EH (cell line): ENCODE measurements at places on chromosomes 7 and 10.
A peak's percentile ranks its signal among the peaks of the same experiment; 100 is the strongest.

DNA sequence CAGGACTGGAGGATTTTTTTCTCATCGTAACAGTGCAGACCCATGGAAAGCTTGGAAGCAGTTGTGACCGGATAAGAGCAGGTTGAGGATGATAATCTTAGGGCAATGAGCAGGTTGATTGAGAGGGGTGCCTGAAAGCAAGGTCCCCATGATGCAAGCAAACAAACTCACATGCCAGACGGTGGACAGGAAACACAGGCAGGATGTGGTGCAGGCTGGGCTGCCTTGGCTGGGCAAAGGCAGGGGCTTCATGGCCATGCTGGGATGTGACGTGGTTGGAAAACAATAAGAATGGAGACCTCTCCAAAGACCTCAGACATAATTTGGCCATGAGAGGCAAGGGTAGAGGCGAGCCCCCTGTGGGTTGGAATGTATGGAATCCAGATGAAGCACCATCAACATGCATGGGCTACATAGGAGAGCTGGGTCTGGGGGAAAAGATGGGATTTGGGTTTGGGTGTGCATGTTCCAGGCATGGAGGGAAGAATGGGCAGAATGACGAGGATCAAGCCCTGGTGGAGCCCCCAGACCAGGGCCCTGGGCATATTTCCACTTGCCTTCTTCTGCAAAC is 58.3 kb downstream of the IKZF1 start:
- no peak for DNase-seq

- no peak for DNase-seq
Observed at GRCh38 chr10:22332116-22332692, 11.3 kb downstream of the BMI1 start.

DNA sequence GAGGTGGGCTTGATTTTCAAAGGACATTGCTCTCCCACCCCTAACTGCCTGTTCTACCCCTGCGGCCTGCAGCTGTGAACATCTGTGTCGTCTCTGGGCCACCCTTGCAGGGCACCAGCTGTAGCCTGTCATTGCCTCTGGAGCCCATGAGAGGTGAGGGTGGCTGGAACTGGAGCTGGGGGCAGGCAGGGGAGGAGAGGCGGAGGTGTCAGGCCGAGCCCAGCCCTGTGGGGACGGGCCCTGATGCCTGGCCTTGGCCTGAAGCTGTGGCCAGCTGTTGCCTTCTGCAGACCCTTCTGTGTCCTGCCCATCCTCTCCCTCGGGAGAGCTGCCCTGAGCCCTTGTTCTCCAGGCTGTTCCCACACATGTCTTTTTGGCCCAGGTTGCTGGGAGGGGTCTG is 44.5 kb downstream of the PALD1 start:
- no peak for DNase-seq

DNA sequence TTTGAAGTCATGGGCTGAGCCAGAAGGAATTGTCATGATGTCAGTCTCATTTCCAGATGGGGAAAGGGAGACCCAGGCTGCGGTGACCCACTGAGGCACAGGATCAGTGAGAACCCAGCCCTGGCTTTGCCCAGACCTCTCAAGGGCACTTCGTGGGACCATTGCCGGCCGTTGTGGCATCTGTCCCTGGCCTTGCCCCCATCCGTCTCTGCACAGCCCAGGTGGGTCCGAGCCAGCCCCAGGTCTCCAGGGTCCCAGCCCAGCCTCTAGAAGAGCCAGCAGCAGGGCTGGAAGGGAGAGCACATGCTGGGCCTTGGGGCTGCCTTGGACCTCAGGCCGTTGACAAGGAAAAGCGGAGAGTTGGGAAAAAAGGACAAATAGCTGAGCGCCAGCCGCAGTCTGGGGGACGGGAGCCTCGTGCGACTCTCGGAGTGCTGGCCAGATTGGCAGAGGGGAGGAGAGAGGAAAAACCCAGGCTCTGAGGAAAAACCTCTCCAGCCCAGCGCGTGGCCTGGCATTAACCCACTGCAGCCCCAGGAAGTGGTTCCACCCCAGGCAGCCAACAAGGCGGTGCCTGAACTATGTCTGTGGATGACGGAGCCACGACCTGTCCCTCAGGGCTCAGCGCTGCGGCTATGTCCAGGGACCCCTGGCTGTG is 30.2 kb downstream of the GRIFIN start:
- DNase-seq, result no peak

DNA sequence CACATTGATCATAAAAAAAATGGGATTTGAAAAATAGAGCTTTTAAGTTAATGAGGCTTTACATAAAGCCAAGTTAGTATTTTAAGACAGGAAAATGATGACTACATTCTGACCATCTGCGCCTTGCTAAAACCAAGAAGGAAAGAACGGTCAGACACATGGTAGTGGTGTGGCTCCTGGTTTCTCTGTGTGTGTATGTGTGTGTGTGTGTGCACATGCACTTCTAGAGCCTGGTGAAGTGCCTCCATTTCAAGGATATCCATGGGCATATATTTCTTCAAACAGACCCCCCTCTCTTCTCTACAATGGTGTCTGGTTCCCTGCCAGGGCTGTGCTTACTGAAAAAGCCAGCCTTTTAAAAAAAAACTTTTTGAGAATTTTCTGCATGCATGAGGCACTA is 80.9 kb downstream of the FRMPD2 start:
- DNase-seq, result no peak

GRCh38 chr10:125056161-125057132 is 103.9 kb downstream of the CTBP2 start:
- no peak for DNase-seq

GRCh38 chr7:16007911-16008310 is 321.4 kb upstream of the MEOX2 start:
- DNase-seq, result peak; percentile 16

DNA sequence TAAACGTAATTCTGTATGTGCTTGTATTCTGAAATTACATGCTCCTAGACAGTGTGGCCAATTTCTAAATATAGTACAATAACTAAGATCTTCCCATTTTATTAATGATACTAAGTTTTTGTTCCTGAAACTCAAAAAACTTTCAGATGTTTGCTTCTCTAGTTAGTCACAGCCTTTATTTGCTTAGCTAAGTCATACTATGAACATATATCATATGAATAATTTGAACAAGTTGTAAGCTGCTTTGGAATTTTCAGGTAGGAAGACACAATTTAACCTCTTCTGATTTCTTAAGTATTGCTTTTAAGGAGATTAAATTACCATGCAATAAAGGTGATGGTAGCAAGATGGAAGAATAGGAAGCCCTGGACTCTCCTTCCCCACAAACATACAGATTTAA is 148.7 kb downstream of the AMPH start:
- no peak for DNase-seq

GRCh38 chr7:93948106-93948505 is 26.6 kb downstream of the GNG11 start:
- peak; percentile 84 for DNase-seq

- peak; percentile 46 for DNase-seq
Observed at GRCh38 chr7:95865716-95866371, 93.5 kb downstream of the DYNC1I1 start.

DNA sequence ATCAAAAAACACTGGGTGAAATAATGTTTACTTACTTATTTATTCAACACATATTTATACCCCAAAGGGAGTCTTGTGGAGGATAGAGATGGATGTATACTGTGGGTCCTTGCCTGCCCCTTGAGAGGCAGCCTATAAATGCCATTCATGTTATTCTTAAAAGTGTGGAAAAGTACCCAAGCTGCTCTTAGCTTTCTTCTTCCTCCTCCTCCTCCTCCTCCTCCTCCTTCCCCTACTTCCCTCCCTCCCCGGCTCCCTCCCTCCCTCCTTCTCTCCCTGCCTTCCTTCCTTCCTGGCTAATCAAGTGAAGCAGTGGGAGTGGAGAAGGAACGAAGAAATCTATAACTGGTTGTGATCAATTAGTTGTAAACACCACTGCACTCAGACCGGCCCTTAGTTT is 21.2 kb upstream of the IGF2BP3 start:
- peak; percentile 22 for DNase-seq

- DNase-seq, result no peak
Observed at GRCh38 chr10:23643111-23643780, 204.4 kb downstream of the OTUD1 start.

DNA sequence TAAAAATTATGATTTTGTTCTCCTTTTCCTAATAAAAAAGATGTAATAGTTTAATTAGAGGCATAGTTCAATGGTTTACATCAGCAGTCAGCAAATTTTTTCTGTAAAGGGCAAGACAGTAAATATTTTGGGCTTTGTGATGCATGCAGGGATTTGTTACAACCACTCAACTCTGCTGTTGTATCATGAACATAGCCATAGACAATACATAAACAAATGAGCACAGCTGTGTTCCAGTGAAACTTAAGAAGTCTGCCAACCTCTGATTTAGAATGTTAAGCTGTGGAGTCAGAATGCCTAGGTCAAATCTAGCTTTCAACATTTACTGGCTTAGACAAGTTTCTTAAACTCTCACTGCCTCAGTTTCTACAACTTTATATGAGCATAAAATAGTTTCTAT is 31.6 kb downstream of the ASZ1 start:
- DNase-seq, result no peak

GRCh38 chr10:108453166-108453565 is 1288.7 kb upstream of the SORCS1 start:
- no peak for DNase-seq

DNA sequence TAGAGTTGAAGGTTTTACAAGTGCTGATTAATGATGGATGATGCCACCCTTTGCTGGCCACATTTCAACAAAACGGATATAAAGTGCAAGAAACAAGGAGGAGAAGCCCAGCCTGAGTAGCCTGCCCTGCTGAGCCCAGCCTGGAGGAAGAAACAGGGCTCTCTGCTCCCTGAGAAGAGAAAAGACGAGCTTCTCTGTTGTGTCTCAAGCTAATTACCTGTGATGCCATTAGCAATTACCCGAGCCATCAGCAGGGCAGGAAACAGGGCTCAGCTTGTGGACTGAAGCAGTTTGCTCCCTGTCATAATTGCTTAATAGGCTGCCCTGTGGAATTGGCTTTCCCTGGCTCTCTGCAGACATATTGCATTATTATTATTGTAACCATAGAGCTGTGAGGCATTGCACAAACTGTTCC is 709.3 kb upstream of the AUTS2 start:
- DNase-seq, result no peak

DNA sequence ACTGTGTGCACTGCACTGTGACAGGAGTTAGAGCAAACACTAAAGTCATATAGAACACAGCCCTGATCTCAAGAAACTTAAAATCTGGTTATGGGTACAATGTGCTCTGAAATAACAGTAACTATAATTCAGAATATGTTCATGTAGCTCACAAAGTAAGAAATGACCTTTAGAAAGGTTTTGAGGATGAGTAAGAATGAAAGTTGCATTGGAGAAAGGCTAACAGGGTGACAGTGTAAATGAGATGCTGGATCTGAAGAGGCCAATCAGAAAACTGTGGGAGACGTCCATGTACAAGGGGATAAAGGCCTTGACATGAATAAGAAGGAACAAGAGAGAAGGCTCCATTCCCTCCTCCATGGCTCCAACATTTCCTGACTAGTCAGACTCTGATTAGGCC is 124.7 kb downstream of the GRM3 start:
- no peak for DNase-seq

GRCh38 chr7:152663931-152664330 is 12.0 kb downstream of the XRCC2 start:
- DNase-seq, result no peak

GRCh38 chr10:42932735-42933447 is 144.0 kb upstream of the RET start:
- DNase-seq, result no peak

DNA sequence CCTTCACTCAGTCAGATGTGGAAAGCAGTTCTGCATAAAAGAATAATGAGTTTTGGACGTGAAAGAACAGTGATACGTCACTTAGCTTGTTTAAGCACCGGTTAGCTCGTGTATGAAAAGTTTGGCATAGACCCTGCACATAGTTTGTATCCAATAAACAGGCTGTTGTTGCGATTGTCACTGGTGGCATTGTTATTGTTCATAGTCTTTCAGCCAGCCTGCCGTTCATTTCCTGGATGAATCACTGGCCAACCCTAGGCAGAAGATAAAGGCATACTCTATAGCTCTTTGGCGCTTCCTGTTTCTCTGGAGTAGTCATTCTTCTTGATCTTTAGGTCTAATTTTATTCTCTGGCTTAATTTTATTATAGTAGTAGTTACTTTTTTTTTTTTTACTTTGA is 57.8 kb upstream of the ANKRD30A start:
- DNase-seq, result no peak

GRCh38 chr7:116588225-116588624 is 63.4 kb downstream of the CAV1 start:
- peak; percentile 93 for DNase-seq

GRCh38 chr10:11154849-11155498 is 137.3 kb downstream of the CELF2 start:
- DNase-seq, result peak; percentile 22

DNA sequence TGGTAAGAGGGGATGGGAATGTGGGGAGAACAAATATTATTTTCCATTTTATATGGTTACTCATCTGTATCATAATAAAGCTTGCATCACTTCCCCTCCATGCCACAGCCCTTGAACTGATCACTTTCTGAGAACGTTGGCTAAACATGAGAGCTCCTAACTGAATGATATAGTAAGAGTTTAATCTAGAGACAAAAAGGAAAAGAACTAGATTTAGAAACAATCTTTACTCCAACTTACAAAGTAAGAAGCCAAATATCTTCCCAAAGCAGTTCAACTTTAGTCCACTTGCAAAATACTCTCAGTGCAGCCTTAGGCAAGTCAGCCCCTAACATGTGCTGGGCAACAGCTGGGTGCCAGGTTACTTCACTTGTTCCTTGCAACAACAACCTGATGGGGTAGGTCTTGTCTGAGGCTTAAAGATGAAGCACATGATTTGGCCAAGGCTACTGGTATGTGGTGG is 20.3 kb downstream of the SMURF1 start:
- peak; percentile 44 for DNase-seq

GRCh38 chr7:28957064-28957750 is 923 bp downstream of the TRIL start:
- DNase-seq, result peak; percentile 5

- DNase-seq, result no peak
Observed at GRCh38 chr10:3312403-3312940, 139.9 kb upstream of the PITRM1 start.

DNA sequence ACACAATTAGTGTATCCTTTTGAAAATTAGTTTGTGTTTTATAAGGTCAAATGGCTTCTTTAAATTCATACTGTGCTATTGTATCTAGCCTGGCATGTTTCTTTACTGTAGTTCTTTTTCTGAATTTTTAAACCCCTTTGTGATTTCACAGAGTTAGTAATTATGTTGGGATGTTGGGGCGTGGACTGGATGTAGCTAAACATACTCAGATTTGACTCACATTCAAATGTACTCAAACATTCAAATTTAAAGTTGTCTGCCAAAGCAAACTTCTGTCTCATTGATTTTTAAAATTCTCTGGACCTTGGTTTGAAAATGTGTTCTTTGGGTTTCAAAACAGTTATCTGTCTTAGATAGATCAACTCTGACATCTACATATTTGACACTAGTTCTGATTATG is 7.2 kb upstream of the NRP1 start:
- DNase-seq, result peak; percentile 49
